ENCODE measurements at places on chromosomes 5 and 9. TPM values are rescaled to one million over a fixed set of nuclear protein-coding genes. Genes with fewer than 3 reads are reported as not detected.

The LCNL1 gene
- total RNA-seq: 3.3 TPM

The KIF20A gene
- 23.8 TPM for total RNA-seq

DNA sequence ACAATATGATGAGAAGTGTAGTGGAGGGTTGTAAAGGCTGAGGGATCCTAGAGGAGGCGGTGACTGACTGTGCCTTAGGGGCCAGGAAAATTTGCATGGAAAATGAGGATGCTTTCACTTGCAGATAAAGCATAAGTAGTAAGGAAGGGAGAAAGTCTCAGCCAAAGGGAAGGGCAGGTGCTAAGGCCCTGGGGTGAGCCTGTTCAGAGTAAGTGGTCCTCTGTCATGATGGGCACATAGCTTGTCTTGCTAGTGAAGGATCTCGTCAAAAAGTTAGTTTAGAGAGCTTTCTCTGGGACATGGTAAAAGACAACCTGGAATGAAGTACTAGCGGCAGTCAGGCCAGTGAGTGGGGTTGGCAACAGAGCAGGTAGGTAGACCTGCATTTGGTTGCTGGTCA lies 75.4 kb upstream of the CPLX2 start:
- no peaks in the 10 kb centered on the region for H3K36me3 ChIP-seq
- H3K27ac ChIP-seq: no peak overlapping the region

DNA sequence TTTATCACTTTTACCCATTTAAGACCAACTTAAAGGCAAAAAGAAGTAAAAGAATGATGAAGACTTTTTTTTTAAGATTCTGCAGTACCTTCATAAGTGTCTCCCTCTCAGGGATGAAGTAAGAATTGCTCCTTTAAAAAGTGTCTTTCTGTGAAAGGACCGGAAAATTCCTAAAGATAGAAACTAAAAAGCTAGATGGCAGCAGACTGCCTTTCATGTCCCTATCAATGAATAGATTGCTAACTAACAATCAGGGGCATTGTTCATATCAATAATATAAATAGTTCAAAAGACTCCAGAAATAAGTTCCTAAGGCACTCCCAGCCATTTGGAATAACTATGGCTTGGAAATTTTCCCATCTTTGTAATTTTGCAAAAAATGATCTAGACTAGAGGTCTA lies 558.0 kb downstream of the PDE4D start:
- no peaks in the 10 kb centered on the region for H3K27me3 ChIP-seq
- H3K4me3 ChIP-seq: no peak overlapping the region
- no peak for DNase-seq
- H3K4me1 ChIP-seq: no peaks in the 10 kb centered on the region
- H3K27ac ChIP-seq: no peak overlapping the region
- no peaks in the 10 kb centered on the region for H3K36me3 ChIP-seq

DNA sequence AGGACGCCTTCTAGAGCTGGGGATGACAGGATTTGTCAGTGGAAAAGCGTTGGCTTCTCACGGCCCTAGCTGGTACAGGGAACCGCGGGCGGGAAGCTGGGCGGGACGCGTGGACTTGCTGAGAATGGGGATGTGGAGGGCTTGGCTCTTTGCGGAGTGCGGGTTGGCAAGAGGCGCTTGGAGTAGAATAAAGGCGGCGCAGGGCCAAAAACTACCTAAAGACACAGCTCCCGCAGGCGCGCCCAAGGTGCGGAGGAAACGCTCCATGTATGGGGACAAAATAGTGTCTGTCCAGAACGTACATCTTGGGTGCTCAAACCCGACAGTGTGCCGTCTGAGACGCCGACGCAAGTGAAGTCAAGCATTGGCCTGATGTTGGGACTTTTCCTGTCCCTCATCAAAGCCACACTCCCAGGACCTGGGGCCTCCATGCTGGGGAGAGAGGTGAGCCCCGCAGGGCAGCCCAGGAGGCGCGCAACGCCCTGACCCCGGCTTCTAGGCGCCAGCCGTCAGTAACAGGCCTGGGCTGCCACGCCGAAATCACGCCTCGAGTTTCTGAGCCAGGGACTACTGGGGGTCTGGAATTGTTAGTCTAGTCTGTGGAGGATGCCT lies 1.6 kb upstream of the NKX2-5 start:
- H3K36me3 ChIP-seq: no peaks in the 10 kb centered on the region
- no peaks in the 10 kb centered on the region for H3K4me1 ChIP-seq

The TRPM6 gene
- under 0.01 TPM for total RNA-seq

The LYSMD3 gene
- total RNA-seq: 14.9 TPM

DNA sequence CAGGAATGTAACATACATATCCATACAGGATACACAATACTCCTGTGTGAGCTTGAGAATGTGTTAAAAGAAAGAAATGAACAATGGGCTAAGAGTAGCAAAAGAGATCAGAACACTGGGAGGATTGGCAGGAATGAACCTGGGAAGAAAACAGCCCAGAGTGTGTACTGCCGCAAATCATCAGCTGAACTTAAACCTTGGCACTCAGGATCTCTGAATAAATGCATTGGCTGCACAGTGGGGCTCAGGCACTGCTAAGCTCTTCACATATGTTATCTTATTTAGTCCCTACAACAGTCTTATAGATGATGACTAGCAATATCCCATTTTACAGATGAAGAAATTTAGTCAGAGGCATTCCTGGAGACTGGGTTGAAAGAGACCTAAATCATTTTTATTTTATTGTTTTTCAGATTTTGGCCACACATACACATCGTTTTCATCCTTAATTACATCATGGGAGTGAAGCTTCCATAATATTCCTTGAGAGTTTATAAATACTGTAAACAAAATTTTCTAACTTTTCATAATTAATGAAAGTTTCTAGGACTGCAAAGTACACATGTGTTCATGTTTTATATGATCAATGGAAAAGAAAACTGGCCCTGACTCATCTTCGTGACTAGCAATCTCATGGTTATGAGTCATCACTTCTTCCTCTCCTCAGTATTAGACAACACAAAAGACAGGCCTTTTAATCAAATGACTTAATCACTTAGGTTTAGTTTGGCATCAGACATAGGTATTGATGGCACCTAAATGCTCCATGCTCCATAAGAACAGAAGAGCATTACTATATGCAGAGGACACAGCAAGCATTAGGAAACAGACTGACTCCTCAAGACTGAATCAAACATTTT lies 59.2 kb downstream of the CDH18 start:
- no peak overlapping the region for H3K4me3 ChIP-seq
- DNase-seq: peak; percentile 87
- peak overlapping the region; percentile 54 for H3K27ac ChIP-seq
- no peaks in the 10 kb centered on the region for H3K36me3 ChIP-seq

- H3K27ac ChIP-seq: no peak overlapping the region
- H3K4me3 ChIP-seq: no peak overlapping the region
- H3K27me3 ChIP-seq: no peaks in the 10 kb centered on the region
- DNase-seq: no peak
- H3K36me3 ChIP-seq: peaks cover 2% of the 10 kb centered on the region
- H3K4me1 ChIP-seq: peaks cover 5% of the 10 kb centered on the region
These were observed 70.9 kb downstream of the TEX10 start for GRCh38 chr9:100281676-100282387.

The LURAP1L gene
- total RNA-seq: 87.6 TPM

DNA sequence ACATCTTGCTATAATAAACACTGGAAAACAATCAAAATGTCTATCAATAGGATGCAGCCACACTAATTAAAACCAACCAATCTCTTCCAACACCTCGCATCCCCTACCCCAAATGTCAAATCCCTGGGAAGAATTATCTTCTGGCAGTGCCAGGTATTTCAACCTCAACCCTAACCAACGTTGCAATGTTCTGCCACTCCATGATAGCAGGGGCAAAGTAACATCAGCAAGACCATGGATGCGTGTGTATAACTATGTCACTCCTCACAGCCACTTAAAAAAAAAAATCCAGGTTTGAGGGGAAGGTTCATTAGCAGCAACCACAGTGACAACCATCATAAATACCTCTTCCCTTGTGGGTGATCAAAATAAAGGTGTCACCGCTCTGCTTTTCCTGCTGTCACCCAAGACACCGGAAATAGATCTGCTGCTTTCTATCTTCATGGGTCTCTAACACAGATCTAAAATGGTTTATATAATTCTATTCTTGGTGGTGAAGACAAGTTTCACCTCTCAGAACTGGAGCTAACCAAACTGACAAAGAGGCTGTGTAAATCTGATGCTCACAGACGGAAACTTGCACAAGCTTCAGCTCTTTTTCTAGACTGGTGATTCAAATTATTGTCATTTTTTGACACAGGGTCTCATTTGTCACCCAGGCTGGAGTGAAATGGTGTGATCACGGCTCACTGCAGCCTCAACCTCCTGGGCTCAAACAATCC lies 9.9 kb downstream of the HSPA9 start:
- H3K4me1 ChIP-seq: no peaks in the 10 kb centered on the region
- no peaks in the 10 kb centered on the region for H3K27me3 ChIP-seq
- no peak overlapping the region for H3K4me3 ChIP-seq
- no peak overlapping the region for H3K27ac ChIP-seq
- no peak for DNase-seq
- peaks cover 28% of the 10 kb centered on the region for H3K36me3 ChIP-seq

GRCh38 chr5:132142459-132142858 lies 68.9 kb downstream of the CSF2 start:
- no peaks in the 10 kb centered on the region for H3K4me1 ChIP-seq
- H3K4me3 ChIP-seq: no peak overlapping the region
- H3K27me3 ChIP-seq: no peaks in the 10 kb centered on the region
- no peaks in the 10 kb centered on the region for H3K36me3 ChIP-seq

The DMRTA1 gene
- 0.26 TPM for total RNA-seq

- H3K27ac ChIP-seq: no peak overlapping the region
- no peaks in the 10 kb centered on the region for H3K27me3 ChIP-seq
- H3K4me1 ChIP-seq: no peaks in the 10 kb centered on the region
- DNase-seq: no peak
- no peaks in the 10 kb centered on the region for H3K36me3 ChIP-seq
These were observed 14.5 kb upstream of the SPINK7 start for GRCh38 chr5:148297731-148298130.

DNA sequence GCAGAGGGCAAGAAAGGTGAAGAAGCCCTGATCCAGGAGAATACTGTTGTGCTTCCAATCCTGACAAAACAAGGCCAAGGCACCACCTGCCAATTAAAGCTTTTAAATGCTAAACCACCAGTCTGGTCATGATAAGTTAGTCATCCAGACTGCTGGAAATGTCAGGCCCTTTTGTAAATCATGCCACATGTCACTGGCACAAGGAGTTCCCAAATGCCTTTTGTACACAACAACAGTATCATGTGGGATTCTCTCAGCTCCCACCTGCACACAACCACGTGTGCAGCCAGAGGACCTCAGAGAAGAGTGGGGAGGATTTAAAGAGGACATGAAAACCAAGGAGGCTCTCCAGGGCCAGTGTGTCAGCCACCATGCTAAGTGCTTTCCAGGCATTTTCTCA lies 99.3 kb downstream of the CDK5RAP2 start:
- no peak overlapping the region for H3K27ac ChIP-seq
- H3K4me1 ChIP-seq: peaks cover 16% of the 10 kb centered on the region

- no peak overlapping the region for H3K4me3 ChIP-seq
- DNase-seq: no peak
- no peaks in the 10 kb centered on the region for H3K36me3 ChIP-seq
- no peak overlapping the region for H3K27ac ChIP-seq
These were observed 359.1 kb upstream of the IRX4 start for GRCh38 chr5:2241842-2242241.

The SMC5 gene
- total RNA-seq: 29.2 TPM

DNA sequence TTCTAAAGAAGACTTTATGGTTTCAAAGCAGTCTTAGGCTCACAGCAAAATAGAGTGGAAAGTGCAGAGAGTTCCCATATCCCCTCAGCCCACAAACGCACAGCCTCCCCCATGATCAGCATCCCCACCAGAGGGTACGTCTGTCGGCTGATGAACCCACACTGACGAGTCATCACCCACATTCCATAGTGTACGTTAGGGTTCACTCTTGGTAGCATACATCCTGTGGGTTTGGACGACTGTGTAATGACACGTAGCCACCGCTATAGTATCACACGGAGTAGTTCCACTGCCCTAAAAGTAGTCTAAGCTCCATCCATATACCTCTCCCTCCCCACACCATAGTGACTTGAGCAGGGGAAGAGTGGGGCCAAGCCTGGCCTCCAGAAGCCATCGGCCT lies 135.7 kb upstream of the PHYKPL start:
- H3K4me3 ChIP-seq: no peak overlapping the region
- H3K27me3 ChIP-seq: no peaks in the 10 kb centered on the region
- H3K4me1 ChIP-seq: no peaks in the 10 kb centered on the region
- no peak for DNase-seq

The PCDHB13 gene
- 0.26 TPM for total RNA-seq

DNA sequence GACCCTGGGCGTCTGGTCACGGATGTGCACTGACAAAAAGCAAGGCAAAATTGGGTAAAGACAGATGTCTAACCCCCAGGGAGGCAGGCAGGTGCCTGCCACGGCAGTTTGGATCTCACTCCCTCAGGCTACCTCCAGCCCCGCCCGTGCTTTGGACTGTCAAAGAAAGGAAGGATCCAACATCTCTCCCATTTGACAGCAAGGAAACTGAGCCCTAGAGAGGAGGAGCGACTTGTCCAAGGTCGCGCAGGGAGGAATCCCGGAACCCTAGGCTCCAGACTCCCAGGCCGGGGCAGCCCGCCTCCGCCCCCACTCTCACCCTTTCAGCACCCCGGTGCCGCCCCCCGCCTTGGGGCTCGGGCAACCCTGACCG lies 376 bp downstream of the GOLGA1 start:
- H3K36me3 ChIP-seq: no peaks in the 10 kb centered on the region
- peak overlapping the region; percentile 98 for H3K27ac ChIP-seq
- no peak for DNase-seq
- no peaks in the 10 kb centered on the region for H3K27me3 ChIP-seq
- peak overlapping the region; percentile 77 for H3K4me3 ChIP-seq

The ARPC5L gene
- 11.0 TPM for total RNA-seq

GRCh38 chr9:80811656-80812055 lies 877.7 kb downstream of the TLE1 start:
- H3K27ac ChIP-seq: no peak overlapping the region
- DNase-seq: no peak
- H3K4me1 ChIP-seq: no peaks in the 10 kb centered on the region
- no peak overlapping the region for H3K4me3 ChIP-seq
- no peaks in the 10 kb centered on the region for H3K36me3 ChIP-seq

The NR5A1 gene
- total RNA-seq: not detected

The ADAMTSL1 gene
- 27.9 TPM for total RNA-seq

- H3K27ac ChIP-seq: no peak overlapping the region
- H3K4me1 ChIP-seq: no peaks in the 10 kb centered on the region
- no peaks in the 10 kb centered on the region for H3K27me3 ChIP-seq
- H3K36me3 ChIP-seq: no peaks in the 10 kb centered on the region
These were observed 76.4 kb downstream of the EHMT1 start for GRCh38 chr9:137694962-137695875.

DNA sequence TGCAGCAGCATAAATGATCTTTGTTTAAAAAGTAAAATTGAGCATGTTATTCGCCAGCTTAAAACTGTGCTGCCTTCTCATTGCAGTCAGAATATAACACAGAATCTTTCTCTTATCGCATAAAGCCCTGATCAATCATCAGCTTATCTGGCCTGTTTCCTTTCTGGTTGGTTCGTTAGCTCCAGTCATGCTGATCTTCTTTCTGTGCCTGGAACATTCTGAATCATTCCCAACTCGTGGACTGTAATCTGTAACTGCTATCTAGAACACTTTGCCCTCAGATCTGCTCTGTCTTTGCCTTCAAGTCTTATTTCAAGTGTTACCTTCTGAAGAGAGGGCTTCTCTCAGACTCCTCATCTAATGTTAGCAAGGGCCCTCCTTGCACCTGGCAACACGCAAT lies 11.9 kb upstream of the FER start:
- no peak for DNase-seq
- no peaks in the 10 kb centered on the region for H3K27me3 ChIP-seq
- H3K4me3 ChIP-seq: no peak overlapping the region
- H3K4me1 ChIP-seq: no peaks in the 10 kb centered on the region
- no peaks in the 10 kb centered on the region for H3K36me3 ChIP-seq

The SOHLH1 gene
- total RNA-seq: not detected

The GABRA1 gene
- not detected for total RNA-seq
